ENCODE measurements at places on chromosomes 1 and 21.
A peak's percentile ranks its signal among the peaks of the same experiment; 100 is the strongest.

DNA sequence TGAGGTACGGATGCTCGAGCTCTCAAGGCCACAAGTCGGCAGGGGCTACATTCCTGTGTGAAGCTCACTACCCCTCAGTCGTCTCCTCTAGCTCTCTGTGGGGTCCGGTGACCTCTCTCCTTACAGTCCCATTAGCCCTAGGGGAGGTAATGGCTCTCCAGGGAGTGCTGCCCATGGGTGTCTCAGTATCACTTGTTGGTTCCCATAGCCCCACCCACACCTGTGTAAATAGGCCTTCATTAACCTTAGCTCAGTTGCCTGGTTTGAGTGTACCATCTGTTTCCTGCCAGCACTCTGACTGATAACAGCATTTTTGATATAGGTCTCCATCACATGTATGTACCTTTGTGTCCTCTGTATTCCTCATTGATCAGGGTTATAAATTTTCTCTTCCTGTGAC, 133.2 kb upstream of the KCNJ15 start:
- DNase-seq = no peak

GRCh38 chr1:42680921-42681683, 1.1 kb upstream of the YBX1 start:
- peak; percentile 54 for DNase-seq

- DNase-seq = no peak
These were observed 13.3 kb upstream of the CAPN8 start for GRCh38 chr1:223678841-223679240.

DNA sequence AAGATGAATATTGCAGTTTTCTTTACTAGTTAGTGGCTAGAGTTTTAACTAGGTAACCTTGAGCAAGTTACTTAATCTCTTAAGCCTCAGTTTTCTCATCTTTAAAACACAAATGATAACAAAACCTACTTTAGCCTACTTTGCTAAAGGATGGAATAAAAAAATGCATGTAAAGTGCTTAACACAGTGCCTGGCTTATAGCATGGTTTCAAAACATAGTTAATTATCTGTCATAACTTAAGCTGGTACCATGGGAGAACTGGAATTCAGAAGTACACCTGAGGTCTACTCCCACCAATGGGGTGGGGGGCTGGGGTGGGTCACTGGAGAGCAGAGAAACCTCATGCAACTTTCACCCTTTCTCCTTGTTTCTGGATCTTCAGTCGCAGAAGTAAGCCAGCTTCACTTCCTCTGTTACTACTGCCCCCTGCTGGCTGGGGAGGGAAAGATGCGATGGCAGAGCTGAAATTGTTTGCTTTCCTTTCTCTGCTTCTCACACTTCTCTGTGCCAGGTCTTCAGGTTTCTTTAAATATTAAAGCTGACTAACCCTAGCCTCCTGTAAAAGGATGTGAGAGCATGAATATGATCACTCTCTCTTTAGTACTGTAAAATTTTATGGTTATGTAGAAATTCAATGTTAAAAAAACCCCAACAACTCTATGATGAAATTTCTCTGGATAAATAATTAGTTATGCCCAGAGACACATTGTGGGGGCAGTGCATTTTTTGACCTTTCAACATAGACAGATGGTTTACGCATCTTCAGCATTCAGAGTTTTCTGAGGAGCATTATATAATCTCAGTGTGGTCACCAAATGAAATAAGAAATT, 324.2 kb downstream of the HLX start:
- peak; percentile 53 for DNase-seq

All from putamen (tissue), 1 donor.